ENCODE measurements at places on chromosomes 16 and 17. TPM values are rescaled to one million over a fixed set of nuclear protein-coding genes. Genes with fewer than 3 reads are reported as not detected.

Gene RASL10B
- 10.7 TPM for polyA plus RNA-seq

Gene SLC25A10
- polyA plus RNA-seq = 7.0 TPM

Gene CRYM
- 6.8 TPM for polyA plus RNA-seq

Gene CACNA1H
- 2.0 TPM for polyA plus RNA-seq

Gene EXOC7
- 43.7 TPM for polyA plus RNA-seq

Gene LITAFD
- polyA plus RNA-seq = not detected

Gene GOSR1
- 20.4 TPM for polyA plus RNA-seq

Gene AHSP
- polyA plus RNA-seq = not detected

Gene KRT36
- polyA plus RNA-seq = not detected

Gene MYLK3
- polyA plus RNA-seq = 1.4 TPM

Gene KRT28
- not detected for polyA plus RNA-seq

Gene PTX4
- not detected for polyA plus RNA-seq

Gene TNP2
- polyA plus RNA-seq = not detected

Gene HOXB9
- polyA plus RNA-seq = 0.03 TPM

Gene TNK1
- polyA plus RNA-seq = 1.7 TPM

Gene WNK4
- not detected for polyA plus RNA-seq

Gene JUP
- 9.4 TPM for polyA plus RNA-seq

Gene KRT20
- polyA plus RNA-seq = 0.08 TPM

Gene ABCA9
- 3.4 TPM for polyA plus RNA-seq

Gene PCGF2
- 3.3 TPM for polyA plus RNA-seq

Gene DBNDD1
- 14.1 TPM for polyA plus RNA-seq

Gene WSCD1
- 7.1 TPM for polyA plus RNA-seq

Gene ZNF646
- 5.9 TPM for polyA plus RNA-seq

Gene IRX3
- 17.8 TPM for polyA plus RNA-seq

Gene ALOX15
- polyA plus RNA-seq = not detected

Gene PRKCB
- 0.13 TPM for polyA plus RNA-seq

Gene C16orf74
- 0.24 TPM for polyA plus RNA-seq

Gene CACNA1G
- polyA plus RNA-seq = not detected

Gene CSH2
- polyA plus RNA-seq = not detected

Gene KRT24
- polyA plus RNA-seq = not detected

Gene VASN
- polyA plus RNA-seq = 2.0 TPM

Gene LGALS3BP
- 14.9 TPM for polyA plus RNA-seq

Gene HYDIN
- polyA plus RNA-seq = not detected

Gene SPN
- 0.22 TPM for polyA plus RNA-seq

Gene C1QTNF1
- 22.6 TPM for polyA plus RNA-seq
